GM12892 (cell line): ENCODE measurements at places on chromosomes 6 and 20.

- no peak for DNase-seq
Observed at GRCh38 chr6:47170617-47170947, 128.4 kb upstream of the ADGRF1 start.

DNA sequence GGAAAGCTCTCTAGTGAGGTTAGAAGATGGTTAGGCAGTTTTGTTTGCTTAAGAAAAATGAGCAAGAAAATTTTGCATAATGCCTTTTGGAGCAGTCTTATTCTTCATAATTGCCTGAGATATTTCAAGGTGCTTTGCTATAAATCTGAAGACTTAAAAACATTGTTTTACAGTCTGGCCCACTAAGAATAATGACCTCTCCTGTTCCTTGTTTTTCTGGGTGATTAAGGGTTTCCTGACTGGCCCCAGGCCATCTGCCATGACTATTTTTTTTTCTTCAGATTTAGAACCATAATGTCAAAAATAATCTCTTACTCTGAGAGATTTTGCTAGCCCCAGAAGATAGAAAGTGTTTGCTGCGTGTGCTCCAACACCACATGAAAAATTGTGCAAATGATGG lies 72.3 kb upstream of the CENPW start:
- DNase-seq: no peak

- DNase-seq: no peak
Observed at GRCh38 chr6:150710236-150710635, 110.6 kb downstream of the PLEKHG1 start.

GRCh38 chr6:168192195-168192900 lies 113.3 kb upstream of the FRMD1 start:
- DNase-seq: no peak

- no peak for DNase-seq
Observed at GRCh38 chr6:156598071-156598854, 178.9 kb upstream of the ARID1B start.

GRCh38 chr20:11027224-11027623 lies 353.4 kb upstream of the JAG1 start:
- no peak for DNase-seq

DNA sequence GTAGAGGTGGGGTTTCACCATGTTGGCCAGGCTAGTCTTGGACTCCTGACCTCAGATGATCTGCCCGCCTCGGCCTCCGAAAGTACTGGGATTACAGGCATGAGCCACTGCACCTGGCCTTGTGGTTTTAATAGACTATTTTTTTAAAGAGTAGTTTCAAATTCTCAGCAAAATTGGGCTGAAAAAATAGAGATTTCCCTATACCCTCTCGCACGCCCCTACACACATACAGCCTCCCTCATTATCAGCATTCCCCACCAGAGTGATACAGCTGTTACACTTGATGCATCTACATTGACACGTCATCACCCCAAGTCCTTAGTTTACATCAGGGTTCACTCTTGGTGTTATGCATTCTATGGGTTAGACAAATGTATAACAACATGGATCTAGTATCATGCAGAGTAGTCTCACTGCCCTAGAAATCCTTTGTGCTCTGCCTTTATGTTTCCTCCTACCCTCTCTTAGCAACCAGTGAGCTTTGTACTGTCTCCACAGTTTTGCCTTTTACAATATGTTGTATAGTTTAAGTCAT lies 103.6 kb downstream of the CDYL start:
- no peak for DNase-seq
